ENCODE measurements at places on chromosomes 11 and 22.

GRCh38 chr11:117095284-117096161 is 2.7 kb downstream of the SIK3 start:
- no peak for DNase-seq

DNA sequence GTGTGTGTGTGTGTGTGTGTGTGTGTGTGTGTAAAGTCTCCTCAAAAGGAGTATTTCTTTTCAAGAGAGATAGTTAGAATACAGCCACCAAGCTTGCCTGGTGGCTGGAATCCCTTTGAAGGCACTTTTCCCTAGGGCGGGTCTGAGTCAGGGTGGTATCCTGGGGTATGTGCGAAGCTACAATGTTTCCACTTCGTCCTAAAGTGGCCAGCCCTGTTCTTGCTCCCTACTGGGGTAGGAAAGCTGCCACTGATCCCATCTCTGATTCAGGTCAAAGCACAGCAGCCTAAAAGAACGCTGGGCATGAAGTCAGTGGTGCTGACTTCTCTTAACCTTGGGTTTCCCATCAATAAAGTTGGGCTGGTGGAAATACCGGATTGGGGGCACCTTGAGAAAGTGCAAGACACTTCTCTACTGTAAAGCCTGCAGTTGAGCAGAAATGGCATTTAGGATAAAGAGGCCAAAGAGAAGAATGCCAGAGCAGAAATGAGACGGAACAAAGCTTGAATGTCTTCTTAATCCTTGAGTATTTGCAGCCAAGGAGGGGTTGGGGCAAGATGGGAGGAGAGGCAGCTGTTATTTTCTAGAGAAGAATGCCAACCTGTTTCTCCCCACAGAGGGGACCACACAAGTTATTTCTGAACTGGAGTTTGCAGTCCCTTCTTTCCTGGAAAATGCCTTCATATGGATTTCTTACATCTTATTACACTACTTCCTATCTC is 35.3 kb downstream of the ZNRF3 start:
- no peak for DNase-seq

DNA sequence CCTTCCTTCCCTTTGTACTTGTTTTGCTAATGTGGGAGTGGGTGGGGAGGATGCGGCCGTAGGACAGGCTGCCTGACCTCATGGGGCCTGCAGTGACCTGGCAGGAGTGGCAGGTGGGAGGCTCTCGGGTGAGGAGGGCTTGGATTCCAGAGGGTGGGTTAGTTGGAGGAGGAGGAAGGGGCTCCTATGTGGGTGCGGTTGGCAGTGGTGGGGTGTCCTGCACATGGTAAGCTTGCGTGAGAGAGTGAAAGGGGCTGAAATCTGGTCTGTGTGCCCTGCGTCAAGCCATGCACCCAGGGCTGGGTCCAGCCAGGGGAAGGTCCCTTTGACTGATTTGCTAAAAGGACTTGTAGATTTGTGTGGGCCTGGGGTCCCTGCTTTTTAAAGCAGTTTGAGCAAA is 90.7 kb upstream of the OR4B1 start:
- DNase-seq: no peak

GRCh38 chr11:77467233-77467632 is 6.7 kb downstream of the PAK1 start:
- no peak for DNase-seq

DNA sequence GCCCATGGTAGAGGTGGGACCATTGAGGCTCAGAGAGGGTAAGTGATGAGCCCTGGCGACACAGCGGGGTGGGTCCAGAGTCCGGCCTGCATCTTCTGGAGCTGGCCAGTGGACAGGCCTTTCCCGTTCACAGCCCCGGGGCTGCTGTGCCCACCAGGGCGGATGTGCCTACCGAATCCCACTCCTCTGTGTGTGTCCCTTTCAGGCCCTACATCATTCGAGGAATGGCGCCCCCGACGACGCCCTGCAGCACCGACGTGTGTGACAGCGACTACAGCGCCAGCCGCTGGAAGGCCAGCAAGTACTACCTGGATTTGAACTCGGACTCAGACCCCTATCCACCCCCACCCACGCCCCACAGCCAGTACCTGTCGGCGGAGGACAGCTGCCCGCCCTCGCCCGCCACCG is 11.9 kb upstream of the PPP6R3 start:
- DNase-seq: no peak

GRCh38 chr11:108733479-108734116 is 68.7 kb downstream of the DDX10 start:
- peak; percentile 2 for DNase-seq

DNA sequence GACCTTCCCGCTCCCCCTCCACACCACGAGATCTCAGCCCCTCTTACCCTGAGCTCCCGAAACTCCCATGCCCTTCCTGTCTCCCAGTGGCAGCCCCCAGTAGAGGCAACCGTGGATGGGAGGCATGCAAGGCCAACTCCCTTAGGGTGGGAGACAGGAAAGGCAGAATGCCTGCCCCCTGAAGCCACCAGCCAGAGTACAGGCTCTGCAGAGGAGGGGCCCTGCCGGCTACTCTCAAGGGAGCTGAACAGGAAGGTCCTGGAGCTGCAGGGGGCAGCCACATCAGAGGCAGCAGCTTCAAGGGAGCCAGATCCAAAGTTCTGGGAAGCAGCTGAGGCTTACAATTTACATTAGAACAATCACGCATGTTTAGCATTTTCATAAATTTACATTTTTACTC is 38.3 kb downstream of the PDE2A start:
- no peak for DNase-seq

- no peak for DNase-seq
Observed at GRCh38 chr11:2950825-2951224, 21.6 kb upstream of the PHLDA2 start.

GRCh38 chr11:1281326-1281973 is 28.0 kb downstream of the TOLLIP start:
- DNase-seq: no peak

GRCh38 chr22:38034278-38034882 is 22.8 kb upstream of the PICK1 start:
- no peak for DNase-seq
